ENCODE measurements at places on chromosomes 1 and 21.

- no peak for DNase-seq
These were observed 125.8 kb downstream of the ST6GALNAC5 start for GRCh38 chr1:76993036-76993435.

DNA sequence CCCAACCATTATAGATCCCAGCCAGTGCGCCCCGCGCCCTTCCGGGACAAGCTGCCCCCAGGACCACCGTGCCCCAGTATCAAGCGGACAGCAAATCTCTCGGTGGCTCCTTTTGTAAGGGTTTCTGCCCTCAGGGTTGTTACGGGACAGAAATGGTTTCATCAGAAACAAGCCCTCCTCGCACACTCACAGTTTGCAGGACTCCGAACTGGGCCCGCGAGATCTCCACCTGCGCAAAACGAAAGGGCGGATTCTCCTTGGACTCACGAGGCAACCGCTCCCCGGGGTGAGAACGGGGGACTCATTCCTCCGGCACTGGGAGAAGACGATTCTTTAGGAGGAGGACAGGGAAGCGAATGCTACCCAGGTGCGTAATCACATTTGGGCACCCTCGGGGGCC lies 51.1 kb upstream of the H6PD start:
- DNase-seq: no peak

GRCh38 chr1:223036479-223036845 lies 106.6 kb downstream of the TLR5 start:
- DNase-seq: no peak

DNA sequence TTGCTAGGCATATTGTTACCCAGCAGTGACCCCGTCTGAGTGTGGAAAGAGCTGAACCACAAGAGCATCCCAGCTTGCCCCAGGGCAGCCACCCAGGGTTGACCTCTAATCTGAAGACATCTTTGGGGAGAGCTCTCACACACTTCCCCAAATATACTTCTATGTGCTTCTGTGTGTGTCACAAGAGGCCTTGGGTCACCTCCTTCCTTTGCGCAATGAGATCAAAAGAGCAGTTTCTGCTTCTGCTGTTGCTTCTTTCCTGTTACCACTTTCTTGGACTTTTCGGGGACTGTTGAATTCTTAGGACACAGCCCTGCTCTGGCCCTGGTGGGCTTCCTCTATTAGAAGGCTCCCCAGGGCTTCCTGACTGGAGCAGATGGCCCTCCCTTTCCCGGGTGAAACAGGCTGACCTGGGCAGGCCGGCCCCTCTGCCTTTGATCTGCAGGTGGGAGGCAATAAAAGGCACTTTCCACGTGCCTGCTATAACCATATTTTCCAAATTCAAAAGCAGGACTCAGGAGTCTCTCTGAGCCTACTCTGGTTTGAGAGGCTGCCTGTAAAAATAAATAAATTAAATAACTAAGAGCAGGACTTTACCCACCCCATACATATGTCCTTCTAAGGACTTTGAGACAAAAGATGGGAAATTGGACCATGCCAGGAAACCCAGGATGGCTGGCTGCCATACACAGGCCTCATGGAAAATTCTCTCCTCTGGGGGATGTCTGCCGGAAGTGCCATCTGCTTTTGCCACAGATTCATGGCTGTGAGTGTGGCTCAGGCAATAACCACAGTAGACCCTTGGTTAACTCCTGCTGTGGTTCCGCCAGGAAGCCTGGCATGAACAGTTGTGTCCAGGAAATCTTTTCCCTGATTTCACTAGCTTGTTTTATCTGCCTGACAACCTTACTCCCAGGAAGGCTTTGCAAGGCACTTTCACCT lies 28.3 kb upstream of the RCSD1 start:
- no peak for DNase-seq

DNA sequence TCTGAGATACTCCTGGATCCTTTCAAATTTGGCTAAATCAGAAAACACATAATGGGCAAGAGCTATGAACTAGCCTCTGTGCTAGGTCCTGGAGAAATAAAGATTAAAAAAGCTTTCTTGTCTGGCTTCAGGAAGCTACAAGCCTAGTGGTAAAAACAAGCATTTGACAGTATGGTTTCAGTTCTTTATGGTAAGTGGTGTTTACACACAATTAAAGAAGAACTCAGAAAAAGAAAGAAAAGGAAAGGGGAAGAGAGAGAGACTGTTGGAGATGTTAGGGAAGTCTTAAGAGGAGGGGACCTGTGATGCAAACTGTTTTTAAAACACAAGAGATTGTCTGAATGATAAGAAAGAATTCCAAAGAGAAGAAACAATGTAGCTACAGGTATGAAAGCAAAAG lies 1.8 kb downstream of the OR10J1 start:
- DNase-seq: no peak

DNA sequence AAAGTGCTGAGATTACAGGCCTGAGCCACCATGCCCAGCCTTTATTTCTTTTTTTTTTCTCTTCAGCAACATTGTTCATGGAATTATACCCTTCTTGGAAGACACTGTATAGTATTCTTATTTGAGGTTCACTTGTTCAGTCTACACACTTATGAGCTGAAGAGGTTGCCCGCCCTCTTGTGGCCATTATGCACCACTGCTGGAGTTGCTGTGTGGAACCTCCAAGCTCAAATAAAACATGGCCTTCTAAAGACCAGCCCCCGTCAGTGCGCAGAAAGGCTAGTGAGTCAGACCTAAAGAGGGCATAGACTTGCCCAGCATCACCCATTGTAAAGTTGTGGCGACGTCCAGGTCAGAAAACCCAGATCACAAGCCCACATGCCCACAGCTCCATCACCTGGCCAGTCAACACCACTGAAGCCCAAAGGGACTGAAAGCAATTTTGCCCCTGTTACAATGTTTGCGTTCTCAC lies 20.4 kb downstream of the LURAP1 start:
- peak; percentile 37 for DNase-seq

DNA sequence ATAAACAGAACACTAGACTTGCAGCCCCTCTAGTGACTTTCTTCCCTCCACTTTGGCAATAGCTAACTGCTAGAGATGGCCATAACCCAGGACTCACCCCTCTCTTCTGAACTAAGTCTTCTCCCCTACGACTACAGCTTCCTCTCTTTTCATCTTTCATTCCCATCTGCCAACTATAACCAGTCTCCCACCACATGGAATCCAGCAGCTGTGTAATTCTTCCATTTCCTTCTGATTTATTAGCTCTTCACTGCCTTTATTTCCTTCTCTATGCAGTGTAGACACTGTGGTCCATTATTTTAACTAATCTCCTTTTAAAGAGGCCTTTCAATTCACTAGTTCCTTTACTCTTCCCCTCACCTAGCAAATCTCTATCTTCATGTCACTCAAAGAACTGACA lies 13.4 kb upstream of the KCNK1 start:
- no peak for DNase-seq

- no peak for DNase-seq
These were observed 823 bp upstream of the PRKAA2 start for GRCh38 chr1:56644064-56644918.

GRCh38 chr1:185388346-185388745 lies 71.3 kb upstream of the IVNS1ABP start:
- no peak for DNase-seq

- no peak for DNase-seq
These were observed 616.5 kb upstream of the RGS18 start for GRCh38 chr1:191541758-191542157.

DNA sequence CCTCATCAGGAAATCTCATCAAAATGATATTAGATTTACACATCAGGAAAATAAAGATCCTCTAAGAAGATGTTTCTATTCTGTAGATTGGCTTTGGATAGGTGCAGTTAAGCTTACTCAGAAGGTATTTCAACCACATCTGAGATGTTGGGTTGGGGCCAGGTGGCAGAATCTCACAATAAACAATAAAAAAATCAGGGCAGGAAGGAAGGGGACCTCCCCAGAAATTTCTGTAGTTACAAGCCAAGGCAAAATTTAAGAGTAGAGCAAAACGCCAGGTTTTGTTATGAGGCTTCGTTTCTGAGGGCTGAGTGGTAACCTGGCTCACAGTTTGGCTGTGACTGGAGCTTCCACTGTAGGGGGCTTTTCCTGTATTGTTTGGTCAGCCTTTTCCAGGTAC lies 84.8 kb downstream of the HUNK start:
- DNase-seq: no peak

DNA sequence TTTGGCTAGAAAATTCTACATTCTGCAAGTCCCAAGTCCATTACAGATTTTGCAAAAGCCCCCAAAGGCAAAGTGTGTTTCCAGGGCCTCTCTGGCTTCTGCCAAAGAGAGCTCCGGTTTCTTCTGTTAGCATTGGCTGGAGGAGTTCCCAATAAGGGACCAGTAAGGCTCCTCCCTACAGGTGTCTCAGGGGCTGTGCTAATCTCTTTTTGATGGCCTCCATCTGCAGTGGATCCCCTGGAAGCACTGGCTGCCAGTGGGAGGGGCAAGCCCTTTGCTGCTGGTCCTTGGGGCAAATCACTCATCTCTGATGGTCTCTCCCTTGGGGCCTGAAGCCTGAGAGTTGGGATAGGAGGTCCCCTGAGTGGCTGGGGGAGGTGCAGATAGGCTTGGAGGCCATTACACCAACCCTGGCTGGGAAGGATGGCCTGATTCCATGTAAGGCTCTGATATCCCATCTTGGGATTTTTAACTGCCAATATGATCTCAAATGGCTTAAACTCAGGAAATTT lies 89.1 kb upstream of the USP24 start:
- DNase-seq: no peak

DNA sequence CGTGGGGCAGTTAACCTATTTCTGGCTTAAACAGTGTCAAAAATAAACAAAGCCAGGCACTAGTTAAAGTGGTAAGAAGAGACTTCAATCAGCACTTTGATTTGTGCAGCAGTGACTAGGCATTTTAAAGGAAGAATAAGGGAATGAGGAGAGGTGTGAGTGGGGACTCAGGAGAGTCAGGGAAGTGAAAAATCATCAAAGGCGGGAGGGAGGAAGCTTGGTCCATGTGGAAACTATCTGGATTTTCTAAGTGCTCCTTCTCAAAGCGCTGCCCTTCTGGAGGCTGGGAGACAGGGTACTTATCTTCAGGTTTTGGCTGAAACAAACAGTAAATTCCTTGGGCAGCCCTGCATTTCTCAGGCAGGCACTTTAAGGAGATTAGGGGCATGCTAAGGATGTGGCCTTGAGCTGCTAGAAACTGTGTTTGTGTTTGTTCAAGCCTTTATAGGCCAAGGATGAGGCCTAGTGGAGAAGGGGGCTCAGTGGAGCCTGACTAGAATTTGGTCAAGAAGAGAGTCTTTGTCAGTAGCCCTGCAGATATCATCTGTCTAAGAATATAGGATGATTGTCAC lies 486.5 kb downstream of the SIPA1L2 start:
- no peak for DNase-seq

DNA sequence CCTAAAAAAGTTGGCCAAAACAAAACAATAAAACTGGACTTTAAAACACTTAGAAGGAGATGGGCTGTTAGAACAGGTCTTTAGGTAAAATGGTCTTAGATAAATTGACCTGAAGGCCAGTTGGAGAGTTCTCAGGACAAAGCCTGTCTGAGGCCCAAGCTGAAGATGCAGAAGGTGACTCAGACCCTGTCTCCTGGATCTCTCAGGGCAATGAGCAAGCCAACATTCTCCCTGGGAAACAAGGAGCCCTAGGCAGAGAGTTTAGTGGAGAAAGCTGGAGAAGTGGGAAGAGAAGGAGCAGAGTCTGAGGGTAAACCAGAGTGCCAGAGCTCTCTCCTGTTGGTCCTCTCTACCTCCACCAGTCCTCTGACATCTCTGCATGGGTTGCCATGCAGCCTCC lies 70.1 kb downstream of the FCRL5 start:
- DNase-seq: no peak

DNA sequence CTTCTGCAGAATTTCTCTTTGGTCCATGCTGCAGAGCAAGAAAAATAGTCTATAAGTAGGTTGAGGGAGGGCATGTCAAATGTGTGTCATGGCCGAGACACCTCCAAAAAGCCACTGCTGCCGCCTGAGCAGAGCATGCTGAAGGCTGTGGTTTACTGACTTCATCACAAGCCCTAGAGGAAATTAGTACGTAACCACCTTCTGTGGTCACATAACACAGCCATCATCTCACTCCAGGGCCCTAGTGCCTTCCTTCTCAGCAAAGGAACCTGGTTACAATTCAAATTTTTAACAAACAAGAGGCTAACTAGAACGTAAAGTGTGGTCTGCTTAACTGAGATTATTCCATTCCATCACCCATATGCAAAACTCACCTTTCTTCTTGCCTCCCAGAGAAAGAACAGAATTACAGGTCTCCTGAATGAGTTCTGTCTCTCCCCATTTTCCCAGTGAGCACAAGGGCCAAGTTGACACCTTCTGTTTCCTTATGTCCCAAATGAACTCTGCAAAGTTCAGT lies at the start of gene PTPN22:
Gene PTPN22, minus strand, starts transcription at position 116 of the 517 bp plus-strand sequence.
- DNase-seq: peak; percentile 72

DNA sequence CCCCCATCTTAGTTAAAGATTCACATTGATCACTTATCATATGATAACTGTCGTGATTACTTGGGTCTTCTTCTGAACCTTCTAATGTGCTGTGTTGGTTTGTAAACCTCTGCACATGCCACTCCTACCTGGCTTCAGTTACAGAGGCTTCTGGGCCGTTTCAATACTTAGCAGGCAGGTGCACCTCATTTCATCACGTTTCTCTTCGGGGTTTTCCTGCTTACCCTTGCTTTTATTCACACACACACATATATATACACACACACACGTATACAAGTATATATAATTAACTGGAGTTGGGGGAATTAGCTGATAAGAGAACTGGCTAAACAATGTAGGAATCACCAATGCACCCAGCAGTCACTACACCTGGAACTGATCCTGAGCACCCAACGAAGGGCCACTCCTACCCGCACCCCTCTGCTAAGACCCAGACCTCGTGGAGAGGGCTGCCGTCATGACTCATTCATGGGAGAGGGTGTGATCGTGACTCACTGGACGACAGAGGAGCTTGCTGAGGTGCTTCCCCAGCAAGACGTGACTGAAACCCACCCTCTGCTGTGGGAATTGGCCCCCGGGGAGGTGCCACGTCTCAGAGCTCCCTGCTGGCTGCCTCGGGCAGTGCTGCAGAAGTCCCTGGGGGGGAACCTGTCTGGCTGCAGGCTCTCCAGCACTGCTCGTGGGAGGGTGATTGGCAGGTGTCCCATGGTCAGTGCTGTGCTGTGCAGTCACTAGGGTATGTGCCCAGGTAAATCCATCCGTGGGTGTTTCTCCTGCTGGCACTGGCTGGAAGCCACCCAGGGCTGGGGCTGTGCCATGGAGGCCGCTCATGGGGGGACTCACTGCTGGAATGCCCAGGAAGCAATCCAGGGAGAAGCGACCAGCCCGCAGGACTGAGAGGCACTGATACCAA lies 166.6 kb downstream of the DYRK1A start:
- peak; percentile 8 for DNase-seq

- DNase-seq: no peak
These were observed 102.7 kb downstream of the FGGY start for GRCh38 chr1:59399642-59400041.

DNA sequence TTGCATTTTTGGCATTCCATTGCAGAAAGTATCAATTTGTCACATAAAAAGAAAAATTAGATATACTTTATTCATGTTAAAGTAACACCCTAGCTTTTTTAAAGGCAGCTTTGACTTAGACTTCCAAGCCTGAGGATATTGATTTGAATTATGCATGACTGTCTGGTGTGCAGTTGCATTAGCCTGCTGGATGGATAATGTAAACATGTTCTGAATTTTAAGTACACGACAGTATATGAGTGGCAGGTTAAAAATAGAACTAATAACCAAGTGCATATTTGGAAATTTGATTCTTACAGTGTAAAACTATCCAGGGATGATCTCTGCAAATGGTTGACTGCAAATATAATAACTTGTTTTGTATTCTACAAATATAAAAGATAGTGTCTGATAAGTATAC lies 124.0 kb downstream of the SYT14 start:
- no peak for DNase-seq
